Spleen (tissue), 13 donors: ENCODE measurements at places on chromosomes 2 and 18. TPM values are rescaled to one million over a fixed set of nuclear protein-coding genes. Genes with fewer than 3 reads are reported as not detected.

DNA sequence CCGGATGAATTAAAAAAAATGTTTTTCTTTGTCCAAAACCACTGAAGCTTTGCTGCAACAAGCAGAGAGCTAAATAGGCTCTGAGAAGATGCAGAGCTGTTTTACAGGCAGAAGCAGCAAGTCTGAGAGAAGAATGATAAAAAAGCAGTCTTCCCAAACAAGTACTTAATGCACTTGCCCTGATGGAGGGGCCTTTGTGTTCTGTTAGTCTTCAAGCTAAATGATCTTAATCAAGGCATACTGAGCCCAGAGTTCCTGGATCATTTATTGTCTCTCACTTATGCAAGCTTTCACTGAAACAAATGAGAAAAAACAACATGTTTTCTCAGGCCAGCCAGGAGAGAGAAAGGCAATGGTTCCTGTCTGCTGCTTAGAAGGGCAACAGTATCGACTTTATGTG lies 152.5 kb downstream of the CLIP4 start:
- no peak for DNase-seq

GRCh38 chr2:1481406-1482252 lies 68.4 kb downstream of the TPO start:
- peak; percentile 56 for DNase-seq

DNA sequence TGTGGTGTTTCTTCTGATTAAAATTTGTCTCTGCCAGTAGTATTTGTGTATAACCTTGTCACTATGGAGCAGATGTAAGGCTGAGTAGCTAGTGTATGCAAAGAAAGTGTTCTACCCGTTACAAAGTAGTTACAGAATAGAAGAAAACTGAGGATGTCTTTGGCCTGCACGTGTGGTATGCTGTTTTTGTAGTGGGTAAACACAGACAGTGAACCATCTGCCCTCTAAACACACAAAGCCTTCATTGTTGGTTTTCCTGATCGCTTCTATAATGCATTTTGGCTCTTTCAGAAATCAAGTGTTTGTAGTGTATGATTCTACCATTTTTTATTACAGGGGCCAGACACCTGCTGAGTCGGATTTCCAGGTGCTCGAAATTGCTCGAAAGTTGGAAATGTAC lies 61.5 kb downstream of the FARP2 start:
- no peak for DNase-seq

DNA sequence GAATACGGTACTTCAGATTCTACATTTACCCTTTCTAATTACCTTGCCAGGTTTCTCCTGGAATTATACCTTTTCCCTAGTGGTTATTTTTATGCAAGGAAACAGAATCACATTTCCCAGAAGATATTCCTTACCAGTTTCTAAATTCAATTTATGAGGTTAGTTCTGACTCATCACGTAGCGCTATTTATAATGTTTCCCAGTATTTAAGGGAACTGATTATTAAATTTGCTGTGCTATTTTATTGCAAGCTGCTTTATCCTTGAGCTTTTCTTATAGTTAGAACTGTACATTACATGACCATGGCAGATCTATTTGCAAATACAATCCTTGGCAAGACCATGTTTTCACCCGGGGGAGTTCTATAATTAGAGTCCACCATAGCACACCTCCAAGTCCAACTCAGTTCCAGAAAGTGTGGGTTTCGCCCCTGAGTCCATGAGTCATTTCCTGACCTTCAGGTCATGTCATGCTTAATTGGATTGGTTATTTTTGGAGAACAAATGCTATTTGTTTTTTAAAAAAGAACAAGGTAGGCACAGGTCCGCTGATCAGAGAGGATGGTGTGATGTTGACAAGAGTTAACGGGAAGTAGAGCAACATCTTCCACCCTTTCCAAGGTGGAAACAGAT lies 126.6 kb downstream of the ZNF532 start:
- DNase-seq = no peak

Gene PARD3B
- total RNA-seq = 15.5 TPM

Gene ARL5A
- total RNA-seq = 55.5 TPM

- no peak for DNase-seq
Observed at GRCh38 chr18:51658436-51658835, 461.0 kb upstream of the MEX3C start.

- DNase-seq = no peak
Observed at GRCh38 chr2:220247588-220248350, 620.3 kb downstream of the SLC4A3 start.

DNA sequence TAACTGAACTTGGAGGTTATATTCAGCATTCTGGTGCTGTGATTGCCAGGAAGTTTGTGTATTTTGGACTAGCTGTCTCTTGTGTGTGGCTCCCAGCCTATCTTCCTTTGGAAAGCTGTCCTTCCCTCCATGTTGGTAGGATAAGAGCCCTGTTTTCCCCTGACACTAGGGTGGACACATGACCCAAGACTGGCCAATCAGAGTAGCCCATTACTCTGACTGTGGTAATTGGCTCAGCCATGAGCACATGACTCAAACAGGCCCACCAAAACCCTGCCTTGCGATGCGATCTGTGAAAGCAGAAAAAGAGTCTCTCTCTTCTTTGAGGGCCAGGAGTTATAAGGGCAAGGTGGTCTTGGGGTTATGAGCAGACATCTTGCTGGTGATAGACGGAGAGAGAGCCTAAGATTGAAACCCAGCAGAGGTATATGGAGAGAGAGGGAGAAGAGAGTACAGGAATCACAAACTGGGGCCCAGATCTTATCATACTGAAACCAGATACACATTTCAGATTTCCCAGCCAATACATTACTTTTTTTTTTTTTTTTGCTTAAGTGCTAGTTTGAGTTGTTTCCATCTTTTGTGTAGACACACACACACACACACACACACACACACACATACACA lies 45.3 kb upstream of the SERPINE2 start:
- no peak for DNase-seq

DNA sequence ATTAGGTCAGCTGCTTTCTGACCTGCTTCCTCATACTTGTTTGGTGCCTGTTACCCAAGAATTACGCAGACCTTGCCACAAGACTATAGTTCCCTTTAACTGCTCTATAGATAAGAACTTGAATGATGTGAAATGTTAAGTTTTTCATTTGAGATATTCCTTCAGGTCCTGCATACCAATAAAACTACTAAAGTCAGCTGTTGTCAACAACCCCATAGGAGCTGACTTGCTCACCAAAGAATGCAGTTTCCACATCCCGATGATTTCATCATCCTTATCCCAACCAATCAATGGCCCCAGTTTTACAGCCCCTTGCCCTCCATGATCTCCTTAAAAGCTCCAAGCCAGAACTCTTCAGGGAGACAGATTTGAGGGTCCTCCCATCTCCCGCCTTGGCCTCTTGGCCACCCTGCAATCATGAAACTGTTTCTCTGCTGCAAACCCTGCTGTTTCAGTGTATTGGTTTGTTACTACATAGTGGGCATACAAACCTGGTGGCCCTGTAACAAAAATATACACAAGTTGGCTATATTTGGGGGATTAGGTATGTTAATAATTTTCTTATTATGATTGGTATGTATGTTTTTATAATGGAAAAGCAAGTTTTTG lies 396.3 kb upstream of the CHST9 start:
- no peak for DNase-seq

DNA sequence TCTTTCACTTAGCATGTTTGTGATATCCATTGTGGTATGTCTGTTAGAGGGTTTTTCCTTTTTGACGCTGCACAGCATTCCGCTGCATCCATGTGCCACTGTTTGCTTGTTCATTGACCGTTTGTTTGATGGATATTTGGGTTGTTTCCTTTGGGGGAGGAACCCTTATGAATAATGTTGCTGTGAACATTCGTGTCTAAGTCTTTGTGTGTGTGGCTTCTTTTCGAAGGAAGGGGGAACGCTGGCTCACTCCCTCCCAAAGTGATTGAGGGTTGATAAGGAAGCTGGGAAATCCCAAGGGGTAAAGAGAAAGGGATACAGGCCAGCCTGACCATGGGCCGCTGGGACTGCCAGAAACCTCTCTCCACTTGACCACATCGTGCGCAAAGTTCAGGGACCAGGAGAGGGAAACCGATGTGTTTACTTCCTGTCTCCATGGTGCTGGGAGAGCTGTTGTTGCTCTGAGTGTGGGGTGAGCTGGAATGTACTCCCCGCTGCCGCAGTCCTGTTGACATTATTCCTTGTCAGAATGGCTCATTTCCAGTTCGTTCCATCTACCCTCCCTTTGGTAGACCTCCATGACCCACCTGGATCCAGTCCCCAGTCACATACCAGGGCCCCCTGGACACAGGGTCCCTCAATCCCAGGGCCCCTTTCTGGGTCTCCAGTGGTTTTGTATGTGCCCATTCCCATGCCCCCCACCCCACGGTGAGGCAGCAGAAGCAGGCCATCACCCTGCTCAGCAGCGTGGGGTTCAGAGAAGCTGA lies 39.6 kb downstream of the HS1BP3 start:
- DNase-seq = peak; percentile 82

- DNase-seq = no peak
Observed at GRCh38 chr2:101759162-101759561, 61.7 kb downstream of the MAP4K4 start.

DNA sequence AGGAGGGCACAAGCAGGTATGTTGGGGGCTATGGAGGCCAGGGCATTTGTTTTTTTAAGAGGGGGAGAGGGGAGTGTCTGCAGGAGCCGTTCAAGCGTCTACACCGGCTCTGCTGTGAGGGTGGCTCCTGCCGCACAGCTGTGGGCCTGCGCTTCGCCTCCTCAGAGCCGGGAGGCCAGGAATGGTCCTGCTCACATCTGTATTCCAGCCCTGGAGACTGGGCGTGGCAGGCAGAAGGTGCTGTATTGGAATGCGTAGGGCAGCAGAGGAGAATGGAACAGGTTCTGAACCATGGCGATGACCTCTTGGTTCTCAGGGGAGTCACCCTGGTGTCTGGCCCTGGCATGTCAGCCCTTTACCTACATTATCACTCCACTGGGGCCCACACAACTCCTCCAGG lies 26.8 kb upstream of the INHBB start:
- peak; percentile 73 for DNase-seq

DNA sequence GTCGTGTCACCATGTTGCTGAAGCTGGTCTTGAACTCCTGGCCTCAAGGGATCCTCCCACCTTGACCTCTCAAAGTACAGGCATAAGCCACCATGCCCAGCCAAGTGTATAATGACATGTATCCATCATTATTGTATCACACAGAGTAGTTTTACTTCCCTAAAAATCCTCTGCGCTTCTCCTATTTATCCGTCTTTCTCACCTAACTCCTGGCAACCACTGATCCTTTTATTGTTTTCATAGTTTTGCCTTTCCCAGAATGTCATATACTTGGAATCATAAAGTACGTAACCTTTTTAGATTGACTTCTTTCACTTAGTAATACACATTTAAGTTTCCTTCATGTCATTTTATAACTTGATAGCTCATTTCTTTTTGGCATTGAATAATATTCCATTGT lies 51.0 kb downstream of the ZC3H15 start:
- DNase-seq = no peak

- no peak for DNase-seq
Observed at GRCh38 chr18:35511428-35511827, 13.7 kb upstream of the INO80C start.

Gene IL1RL2
- 0.13 TPM for total RNA-seq
